ENCODE measurements at places on chromosomes 7 and 10.

GRCh38 chr10:7687228-7687907 is 15.7 kb upstream of the ITIH2 start:
- peak; percentile 85 for DNase-seq

- DNase-seq: peak; percentile 71
Observed at GRCh38 chr7:147516391-147516790, 1074.2 kb upstream of the C7orf33 start.

DNA sequence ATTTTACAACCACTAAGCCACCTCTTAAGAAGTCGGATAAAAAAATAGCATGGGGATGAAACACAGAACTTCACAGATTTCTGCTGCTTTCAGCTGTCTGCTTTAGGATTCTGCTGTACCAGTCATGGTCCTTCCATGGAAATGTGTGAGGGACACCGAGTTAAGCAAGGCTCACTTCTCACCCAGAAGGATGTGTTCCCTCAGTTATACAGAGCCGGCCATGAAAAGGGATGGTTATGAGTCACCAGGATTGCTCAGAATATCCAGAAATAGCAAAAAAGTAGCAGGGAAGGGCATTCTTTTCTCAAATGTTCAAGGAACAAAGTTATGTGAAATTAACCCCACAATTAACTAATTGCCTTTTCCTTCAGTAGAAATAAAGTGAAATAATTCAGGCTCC is 124.4 kb downstream of the AMPH start:
- peak; percentile 76 for DNase-seq

- DNase-seq: no peak
Observed at GRCh38 chr7:101575721-101576120, 53.4 kb downstream of the MYL10 start.

DNA sequence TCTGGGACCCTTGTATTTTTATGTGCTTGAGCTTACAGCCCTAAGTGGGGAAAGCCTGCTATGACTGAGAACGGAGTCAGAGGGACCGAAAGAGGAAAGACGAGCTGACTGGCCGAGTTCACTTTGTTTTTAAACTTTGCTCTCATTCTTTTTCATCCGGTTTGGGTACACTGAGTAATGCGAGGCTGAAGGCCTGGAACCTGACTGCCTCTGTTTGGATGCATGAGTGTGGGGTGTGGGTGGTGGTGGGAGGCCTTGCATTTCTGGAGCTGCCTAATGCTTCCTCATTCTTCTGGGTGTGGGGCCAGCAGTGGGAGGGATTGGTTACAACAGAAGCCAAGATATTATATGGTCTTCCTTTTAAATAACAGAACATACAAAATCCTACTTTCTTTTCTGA is 155.5 kb downstream of the BUB3 start:
- DNase-seq: peak; percentile 16

DNA sequence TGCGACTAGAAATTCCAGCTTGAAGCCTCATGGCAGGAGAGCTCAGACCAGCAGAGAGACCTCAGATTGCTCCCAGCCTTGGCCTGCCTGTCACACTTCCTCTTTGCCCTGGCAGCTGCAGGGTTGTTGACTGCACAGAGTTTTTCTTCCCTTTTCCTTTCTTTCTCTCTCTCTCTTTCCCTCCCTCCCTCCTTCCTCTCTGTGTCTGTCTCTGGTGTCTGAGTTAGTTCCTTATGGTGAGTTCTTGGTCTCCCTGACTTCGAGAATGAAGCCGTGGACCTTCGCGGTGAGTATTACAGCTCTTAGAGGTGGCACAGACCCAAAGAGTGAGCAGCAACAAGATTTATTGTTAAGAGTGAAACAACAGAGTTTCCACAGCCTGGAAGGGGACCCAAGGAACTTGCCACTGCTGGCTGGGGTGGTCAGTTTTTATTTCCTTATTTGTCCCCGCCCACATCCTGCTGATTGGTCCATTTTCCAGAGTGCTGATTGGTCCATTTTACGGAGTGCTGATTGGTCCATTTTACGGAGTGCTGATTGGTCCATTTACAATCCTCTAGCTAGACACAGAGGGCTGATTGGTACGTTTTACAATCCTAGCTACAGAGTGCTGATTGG is 266.3 kb downstream of the RPS24 start:
- peak; percentile 32 for DNase-seq

DNA sequence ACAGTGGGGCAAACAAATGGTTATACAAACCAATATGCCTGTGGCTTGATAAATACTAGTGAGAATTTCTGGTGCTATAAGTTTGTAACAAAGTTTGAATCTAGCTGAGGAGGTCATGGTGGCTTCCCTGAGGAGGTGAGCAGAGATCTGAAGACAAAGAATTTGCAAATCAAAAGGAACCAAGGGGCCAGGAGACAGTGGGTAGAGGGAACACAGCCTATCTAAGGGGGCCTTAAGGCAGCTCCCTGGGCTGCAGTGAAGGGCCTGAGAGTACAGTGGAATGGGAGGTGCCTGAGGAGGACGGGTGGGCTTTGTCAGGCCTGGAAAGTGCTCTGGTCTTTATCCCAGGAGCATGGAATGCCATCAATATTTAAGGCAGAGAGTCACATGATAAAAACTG is 21.8 kb downstream of the RNF133 start:
- no peak for DNase-seq

GRCh38 chr10:110812583-110812982 is 59.1 kb upstream of the PDCD4 start:
- DNase-seq: no peak

DNA sequence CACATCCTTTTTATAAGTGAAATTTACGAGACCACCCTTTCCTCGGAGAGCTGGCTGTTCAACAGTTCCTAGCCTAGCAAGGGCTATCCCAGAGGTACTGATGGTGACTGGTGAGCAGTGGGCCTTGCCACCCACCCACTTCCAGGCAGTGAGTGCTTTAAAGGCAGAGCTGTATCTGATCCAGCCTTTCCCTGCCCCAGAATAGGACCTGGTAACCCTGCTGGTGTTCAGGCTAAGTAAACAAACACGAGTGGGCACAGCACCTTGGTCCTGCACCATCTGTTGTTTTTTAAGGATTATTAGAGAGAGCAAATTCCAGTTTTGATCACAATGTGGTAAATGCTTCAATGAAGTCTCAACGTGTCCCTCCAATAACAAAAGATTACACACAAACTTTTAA is 75.7 kb downstream of the COBL start:
- DNase-seq: no peak

DNA sequence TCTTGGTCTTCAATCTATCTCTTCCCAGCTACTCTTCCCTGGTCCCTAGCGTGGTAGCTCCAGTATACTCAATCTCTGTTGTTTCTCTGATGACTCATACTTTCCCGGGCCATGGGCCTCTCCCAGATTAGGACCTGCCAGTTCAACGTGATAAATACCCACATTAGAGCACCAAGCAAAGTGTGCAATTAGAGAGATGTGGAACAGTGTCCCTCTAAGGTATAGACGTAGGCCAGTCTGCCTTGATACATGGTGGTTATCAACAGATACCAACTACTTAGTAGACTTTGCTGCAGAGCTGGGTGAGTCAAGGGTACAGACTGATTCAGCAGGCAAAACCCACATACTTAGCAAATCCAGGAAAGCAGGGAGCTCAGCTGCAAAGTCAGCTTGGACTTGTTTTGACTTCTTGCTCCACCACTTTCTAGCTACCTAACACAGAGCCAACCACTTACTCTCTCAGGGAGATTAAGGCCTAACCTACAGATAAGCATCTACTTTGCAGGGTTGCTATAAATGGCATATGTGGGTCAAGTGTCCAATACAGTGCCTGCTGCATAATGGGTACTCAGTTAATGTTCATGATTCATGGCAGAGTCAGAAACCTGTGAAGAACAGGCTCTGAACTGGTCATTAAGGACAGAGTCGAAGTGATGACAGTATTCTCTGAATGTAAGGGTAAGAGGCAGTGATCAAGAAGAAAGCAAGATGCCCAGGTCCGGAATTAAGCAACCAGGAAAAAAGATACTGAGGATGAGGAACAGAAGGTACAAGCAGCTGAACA is 176.1 kb downstream of the CHN2 start:
- no peak for DNase-seq

DNA sequence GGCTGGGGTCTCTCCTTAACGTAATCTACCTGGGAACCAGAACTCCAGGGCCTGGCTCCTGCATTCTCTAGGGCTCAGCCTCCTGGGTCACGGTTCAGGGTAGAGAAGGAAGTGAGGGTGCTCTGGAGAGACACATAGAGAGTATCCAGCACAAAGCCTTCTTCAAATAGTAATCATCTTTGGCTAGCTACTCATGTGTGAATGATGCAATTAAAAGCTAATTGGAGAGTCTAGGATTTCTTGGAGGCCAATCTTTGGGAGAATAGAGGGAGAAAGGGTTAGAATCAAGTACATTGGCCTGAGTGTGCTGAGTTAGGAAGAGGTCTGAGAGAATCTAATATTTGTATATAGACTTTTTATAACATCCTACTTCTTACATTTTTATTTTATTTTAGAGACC is 24.0 kb upstream of the MALRD1 start:
- no peak for DNase-seq

GRCh38 chr10:126224967-126225671 is 163.2 kb downstream of the ADAM12 start:
- DNase-seq: no peak

DNA sequence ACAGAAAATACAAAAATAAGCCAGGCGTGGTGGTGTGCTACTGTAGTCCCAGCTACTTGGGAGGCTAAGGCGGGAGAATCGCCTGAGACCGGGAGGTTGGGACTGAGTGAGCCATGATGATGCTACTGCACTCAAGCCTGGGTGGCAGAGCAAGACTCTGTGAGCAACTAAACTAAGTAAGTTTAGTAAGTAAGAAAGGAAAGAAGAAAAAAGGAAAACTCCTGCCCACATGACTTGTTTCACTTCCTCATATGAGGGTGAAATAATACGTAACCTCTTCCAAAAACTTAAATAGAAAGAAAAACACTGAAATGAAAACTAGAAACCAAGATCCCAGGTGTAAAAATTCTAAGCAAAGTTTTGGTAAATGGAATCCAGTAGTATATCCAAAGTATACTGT is 79.6 kb downstream of the LARP4B start:
- no peak for DNase-seq

DNA sequence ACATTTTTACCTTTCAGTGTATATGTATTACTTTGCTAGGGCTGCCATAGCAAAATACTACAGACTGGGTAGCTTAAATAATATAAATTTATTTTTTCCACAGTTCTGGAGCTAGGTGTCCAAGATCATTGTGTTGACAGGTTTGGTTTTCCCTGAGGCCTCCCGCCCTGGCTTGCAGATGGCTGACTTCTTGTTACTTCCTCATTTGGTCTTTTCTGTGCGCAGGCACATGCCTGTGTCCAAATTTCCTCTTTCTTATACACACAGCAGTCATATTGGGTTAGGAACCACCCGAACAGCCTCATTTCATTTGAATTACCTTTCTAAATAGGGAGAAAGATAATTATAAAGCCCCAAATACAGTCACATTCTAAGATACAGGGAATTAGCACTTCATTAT is 521.6 kb upstream of the SORCS1 start:
- no peak for DNase-seq

DNA sequence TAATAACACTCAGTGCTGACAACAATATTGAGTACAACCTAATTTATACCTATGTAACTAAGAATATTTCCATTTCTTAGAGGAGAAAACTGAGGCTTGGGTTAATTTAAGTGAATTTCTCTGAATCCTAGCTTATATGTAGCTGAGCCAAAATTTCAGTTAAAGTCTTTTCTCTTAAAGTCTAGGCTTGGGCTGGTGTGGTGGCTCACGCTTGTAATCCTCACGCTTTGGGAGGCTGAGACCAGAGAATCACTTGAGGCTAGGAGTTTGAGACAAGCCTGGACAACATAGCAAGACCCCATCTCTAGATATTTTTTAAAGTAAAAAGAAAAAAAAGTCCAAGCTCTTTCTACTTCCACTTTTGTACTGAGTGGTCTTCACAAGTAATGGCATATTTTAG is 92.1 kb downstream of the CUL1 start:
- DNase-seq: no peak

- DNase-seq: no peak
Observed at GRCh38 chr7:136173874-136174273, 196.7 kb upstream of the MTPN start.

DNA sequence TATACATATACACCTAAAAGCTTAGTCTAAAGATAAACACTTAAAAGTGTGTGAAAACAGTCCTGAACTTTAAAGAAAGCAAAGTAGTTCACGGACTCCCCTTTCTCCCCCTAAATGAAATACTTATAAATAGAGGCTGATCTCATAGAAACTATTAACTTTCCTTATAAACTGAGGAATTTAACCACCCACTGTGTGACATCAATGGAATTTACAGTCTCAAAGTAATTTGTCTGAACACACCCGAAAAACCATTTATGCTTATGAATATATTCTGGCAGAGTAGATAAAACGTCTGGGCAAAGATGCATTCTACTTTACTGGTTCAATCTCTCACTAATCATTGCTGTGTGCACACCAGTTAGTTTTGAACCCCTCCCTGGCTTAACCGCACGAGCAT is 181.8 kb upstream of the DGKB start:
- DNase-seq: peak; percentile 43

DNA sequence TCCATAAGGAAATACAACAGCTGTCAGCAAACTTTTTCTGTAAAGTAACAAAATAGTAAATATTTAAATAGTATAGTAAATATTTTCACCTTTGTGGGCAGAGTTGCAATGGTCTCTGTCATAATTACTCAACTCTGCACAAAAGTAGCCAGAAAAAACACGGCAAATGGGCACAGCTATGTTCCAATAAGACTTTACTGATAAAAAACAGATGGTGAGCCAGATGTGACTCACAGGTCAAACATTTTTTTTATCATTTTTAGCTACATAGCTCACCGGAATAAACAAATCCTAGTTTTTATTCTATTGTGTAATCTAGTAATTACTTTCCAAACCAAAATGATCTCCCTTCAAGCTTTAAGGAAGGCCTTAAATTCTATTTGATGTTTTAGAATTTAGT is 55.3 kb downstream of the NCAPG2 start:
- peak; percentile 90 for DNase-seq

- no peak for DNase-seq
Observed at GRCh38 chr10:103703941-103704919, 151.1 kb downstream of the SH3PXD2A start.

DNA sequence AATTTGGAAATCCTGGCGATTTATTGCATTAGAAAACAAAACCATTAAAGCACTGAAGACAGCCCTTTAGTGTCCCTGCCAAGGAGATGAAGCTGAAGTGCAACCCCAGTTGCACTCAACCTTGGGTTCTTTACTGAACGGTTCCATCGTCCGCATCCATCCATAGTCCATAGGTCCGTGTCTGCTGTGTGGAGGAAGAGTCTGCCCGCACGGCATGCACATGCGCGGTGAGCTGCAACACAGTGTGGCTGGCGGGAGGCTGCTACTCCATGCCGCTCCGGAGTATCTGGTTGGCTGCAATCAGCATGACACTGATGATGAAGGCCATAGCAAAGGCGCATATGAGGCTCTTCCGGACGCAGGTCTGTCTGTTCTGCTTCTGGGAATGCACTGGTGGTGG is 624.6 kb downstream of the CALN1 start:
- no peak for DNase-seq

GRCh38 chr7:148821422-148821821 is 62.7 kb downstream of the EZH2 start:
- DNase-seq: no peak

- DNase-seq: no peak
Observed at GRCh38 chr7:46775020-46775419, 806.9 kb downstream of the TNS3 start.
